ENCODE measurements at places on chromosomes 6 and 20.

DNA sequence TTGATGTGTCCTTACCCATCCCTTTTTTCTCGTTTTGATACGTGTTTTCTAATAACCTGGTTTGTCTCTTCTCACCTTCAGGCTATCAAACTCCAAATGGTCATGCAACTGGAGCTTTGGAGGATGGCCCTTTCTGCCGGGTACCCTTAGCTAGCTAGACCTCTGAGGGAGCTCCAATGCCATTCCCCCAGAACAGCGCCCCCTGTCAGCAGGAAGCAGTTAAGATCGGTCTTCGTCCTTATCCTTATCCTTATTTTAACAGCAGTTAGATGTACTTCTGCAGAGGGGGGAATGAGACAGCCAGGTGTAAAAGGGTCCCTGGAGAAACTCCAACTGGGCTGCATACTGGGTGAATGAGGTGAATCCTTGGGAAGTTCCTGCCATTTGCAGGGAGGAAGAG, 37.2 kb downstream of the SEL1L2 start:
- no peak for DNase-seq

DNA sequence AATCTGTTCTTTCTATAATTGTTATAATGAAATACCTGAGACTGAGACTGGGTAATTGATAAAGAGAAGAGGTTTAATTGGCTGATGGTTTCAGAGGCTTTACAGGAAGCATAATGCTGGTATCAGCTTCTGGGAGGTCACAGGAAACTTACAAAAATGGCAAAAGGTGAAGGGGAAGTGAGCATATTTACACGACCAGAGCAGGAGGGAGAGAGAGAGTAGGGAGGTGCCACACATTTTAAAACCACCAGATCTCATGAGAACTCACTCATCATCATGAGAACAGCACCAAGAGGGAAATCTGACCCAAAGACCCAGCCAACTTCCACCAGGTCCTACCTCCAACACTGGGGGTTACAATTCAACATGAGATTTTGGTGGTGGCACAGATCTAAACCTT, 2.6 kb upstream of the SIRPB1 start:
- DNase-seq, result no peak

GRCh38 chr6:38846844-38847243, 131.7 kb downstream of the DNAH8 start:
- no peak for DNase-seq

DNA sequence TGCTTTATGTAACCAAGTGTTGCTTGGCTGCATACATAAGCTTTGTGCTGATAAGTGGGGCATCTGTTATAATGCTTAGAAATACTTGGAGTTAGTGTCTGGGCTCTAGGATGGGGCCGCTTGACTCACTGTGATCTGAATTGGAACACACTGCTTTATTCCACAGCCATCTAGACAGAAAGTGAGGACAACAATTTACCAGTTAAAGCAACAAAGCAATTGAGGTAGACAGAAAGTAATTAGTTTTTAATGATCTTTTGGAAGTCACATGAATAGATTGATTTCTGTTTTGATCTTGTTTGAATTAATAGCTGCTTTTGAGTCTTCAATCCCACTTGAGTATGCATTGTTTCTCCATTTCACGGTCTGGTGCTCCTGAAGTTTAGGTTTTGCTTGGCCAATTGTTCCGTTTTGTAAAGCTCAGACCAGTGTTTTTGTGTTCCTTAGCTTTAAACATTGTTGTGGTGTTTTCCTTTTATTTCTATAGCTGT, 157.5 kb downstream of the TRMT11 start:
- DNase-seq, result no peak

DNA sequence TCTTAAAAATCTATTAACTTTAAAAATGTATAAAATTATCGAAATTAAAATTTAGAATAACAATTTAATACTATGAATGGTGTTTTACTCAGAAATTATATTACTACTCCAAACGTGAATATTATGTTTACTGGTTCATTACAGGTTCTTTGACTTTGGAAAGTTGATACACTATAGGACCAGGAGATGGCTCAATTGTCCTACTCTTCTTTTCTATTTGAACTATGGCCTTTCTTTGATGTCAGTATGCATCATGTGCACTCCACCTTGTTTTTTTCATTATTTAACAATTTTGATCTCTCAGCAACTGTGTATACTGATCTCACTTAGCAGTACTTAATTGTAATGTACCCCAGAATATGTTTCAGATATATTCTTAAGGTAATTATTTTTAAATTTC, 391.5 kb upstream of the MANEA start:
- no peak for DNase-seq

GRCh38 chr20:24638591-24639548, 169.4 kb downstream of the SYNDIG1 start:
- no peak for DNase-seq

GRCh38 chr6:7765575-7766325, 39.9 kb downstream of the BMP6 start:
- no peak for DNase-seq

DNA sequence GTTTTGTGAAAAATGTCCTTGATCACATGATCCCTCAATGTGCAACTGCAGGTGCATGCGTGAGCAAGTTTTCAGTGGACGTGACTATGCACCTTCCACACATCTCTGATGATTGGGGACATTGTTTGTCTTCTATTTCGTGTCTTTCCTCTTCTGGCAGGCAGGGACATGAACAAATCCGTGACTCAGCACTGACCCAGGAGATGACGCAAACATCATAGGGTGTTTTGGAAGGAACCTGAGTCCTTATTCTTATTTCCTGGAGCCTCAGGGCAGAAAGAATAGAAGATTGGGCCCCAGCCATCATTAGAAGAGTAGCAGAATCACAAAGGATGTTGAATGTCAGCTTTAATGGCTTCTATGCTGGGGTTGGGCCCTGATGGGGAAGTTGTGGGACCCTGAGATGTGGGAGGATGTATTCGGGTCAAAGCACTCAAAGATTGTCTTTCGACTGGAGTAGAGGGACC, 11.9 kb upstream of the SIRPD start:
- DNase-seq, result no peak

- DNase-seq, result no peak
These were observed 59.5 kb upstream of the GGTLC1 start for GRCh38 chr20:24048024-24048611.

GRCh38 chr6:132286298-132287019, 114.8 kb downstream of the MOXD1 start:
- DNase-seq, result no peak

DNA sequence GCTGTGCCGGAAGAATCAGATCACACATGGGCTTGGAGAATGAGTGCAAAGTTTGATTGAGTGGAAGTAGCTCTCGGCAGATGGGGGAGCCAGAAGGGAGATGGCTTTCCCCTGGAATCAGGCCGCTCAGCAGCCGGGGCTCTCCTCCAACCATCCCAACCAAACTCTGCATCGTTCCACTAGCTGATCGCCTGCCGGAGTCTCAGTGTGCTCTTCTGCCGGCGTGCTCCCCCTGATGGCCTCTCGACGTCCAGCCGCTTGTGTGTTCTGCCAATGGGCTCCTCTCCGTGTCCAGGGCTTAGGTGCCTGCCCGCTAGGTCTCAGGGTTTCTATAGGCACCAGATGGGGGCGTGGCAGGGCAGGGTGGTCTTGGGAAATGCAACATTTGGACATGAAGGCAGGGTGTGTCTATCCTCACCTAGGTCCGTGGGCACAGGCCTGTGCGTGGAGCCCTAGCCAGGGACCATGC, 4.9 kb upstream of the BIRC7 start:
- DNase-seq, result peak; percentile 19

DNA sequence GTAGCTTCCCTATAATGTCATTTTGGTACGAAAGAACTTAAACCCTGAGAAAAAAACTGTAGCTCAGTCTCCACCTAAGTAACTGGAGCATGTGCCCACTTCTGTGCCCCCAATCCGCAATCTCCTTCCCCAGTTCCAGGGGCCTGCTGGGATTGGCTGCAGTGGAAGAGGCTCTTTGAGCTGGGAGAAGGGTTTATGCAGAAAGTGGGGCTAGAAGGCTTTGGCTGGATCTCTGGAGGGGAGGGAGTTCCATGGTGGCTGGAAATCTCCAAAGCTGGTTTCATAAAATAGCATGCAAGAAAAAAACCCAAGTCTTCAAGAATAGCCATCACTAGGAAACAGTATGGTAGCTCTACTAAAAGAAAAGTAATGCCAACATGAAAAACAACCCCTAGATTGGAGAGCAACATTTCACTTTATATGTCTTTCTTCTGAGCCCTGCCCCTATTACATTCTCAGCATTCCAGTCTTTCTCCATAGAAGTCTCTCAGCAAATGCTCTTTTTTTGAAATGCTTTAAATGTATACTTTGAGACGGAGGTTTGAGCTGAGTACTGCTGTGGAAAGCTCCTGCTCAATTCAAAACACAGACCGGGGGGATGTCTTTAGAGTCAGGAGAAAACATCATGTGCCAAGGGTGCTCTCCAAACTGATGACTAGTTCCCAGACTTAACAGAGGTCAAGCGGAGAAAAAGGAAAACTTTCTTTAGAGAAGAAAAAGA, 36.0 kb upstream of the FOXO3 start:
- DNase-seq, result no peak

DNA sequence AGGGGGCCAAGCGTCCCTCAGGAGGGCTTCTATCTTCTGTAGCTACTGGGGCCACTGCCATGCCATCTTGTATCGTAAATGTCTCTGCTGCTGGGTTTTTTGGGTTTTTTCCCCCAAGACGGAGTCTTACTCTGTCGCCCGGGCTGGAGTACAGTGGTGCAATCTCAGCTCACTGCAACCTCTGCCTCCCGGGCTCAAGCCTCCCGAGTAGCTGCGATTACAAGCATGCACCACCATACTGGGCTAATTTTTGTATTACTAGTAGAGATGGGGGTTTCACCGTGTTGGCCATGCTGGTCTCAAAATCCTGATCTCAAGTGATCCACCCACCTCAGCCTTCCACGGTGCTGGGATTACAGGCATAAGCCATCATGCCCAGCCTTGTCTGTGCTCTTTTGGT, 111.3 kb upstream of the LOC128125822 start:
- no peak for DNase-seq

GRCh38 chr6:32449088-32449736, 9.5 kb downstream of the HLA-DRA start:
- DNase-seq, result no peak

DNA sequence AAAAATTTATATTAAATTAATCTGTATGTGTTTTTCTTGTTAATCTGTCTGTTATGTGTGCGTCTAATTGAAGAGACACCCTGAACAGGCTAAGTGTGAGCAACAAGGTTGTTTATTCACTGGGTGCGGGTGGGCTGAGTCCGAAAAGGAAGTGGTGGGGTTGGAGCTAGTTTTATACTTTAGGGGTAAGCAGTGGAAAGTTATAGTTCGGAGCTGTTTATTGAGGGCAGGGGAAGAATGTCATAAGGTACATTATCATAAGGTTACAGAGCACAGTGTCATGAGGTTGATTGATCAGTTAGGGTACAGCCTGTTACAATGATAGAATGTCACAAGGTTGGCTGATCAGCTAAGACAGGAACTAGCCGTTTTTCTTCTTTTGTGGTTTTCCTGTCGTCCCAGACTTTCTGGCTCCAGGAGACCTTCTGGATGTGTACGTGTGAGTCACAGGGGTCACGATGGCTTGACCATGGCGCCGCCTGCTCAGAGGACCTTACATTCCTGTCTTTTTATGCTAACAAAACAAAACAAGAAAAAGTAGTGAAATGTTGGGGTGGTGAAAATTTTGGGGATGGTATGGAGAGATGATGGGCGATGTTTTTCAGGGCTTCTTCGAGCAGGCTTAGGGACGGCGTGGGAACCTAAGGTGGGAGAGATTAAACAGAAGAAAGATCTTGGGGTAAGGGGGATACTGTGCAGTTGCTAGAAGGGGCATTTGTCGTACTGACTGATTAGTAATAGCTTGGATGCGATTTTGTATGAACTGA, 754.0 kb upstream of the ADGRB3 start:
- DNase-seq, result no peak

DNA sequence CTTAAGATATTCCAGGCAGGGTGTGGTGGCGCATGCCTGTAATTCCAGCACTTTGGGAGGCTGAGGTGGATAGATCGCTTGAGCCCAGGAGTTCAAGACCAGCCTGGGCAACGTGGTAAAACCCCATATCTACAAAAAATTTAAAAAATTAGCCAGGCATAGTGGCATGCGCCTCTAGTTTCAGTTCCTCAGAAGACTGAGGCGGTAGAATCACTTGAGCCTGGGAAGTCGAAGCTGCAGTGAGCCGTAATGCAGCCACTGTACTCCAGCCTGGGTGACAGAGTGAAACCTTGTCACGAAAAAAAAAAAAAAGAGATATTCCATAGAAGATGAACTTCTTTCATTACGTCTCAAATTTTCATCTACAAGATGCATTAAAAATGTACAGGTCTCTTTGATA, 46.7 kb upstream of the ISM1 start:
- DNase-seq, result no peak

DNA sequence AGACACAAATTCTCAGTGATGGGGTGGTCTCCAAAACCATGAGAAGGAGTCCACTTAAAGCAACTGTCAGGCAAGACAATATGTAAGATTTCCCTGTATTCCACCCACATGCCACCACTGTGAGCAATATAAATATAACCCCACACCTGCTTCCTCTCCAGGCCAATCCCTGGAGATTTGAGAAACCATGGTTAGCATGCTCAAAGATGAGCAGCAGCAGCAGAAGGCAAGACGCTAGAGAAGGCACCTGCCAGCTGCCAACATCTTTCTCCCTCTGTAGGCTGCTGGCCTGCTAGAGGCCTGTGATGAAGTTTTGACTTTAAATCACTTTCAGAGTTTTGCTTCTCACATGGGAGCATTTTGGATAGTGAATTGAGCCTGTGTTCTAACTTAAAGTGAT, 7.9 kb upstream of the SOD2 start:
- DNase-seq, result no peak

DNA sequence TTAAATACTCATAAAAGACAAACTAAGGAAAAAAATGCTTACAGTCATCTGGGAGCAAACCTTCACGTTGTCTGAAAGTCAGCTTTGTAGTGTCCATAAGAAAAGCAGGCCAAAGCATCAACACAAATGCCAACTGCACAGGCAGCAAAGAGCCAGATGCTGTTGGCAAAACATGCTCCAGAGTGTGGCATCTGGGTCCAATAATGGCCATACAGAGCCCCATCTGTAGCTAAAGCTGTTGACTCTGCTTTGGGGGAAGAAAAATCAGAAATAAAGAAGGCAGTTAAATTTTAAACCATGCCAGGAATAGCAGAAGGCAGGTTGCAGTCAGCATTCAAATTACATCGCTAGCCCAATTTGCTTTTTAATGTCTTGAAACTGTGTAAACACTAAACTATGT, 776.3 kb downstream of the EYS start:
- no peak for DNase-seq

DNA sequence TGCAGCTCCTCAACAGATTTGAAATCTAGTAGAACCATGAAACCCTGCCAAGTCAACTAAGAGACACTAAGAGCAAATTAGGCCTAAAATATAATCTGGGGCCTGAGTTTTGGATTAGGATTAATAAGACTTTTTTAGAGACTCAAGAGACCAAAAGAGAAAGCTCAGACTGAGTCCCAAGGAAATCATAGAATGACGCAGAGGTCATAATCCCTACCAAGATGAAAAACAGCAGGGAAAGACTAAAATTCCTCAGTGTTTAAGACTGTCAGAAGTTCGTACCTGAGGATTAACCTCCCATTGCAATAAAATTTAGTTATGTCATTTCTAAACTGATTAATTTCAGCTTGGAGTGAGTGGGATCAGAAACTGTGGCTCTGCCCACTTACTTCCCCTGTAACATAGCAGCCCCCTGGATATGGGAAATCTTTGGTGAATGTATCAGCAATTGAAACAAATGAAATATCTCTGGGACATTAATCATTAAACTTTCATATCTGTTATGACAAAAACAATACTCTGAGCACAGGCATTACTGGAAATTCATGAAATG, 200.3 kb downstream of the EDN1 start:
- no peak for DNase-seq
